SHP77 (cell line): ENCODE measurements at places on chromosomes 4 and X.

- no peak for DNase-seq
Measured at GRCh38 chr4:26864899-26865298, 4.3 kb downstream of the STIM2 start.

- DNase-seq = no peak
Measured at GRCh38 chr4:83267121-83267829, 17.3 kb downstream of the COQ2 start.

DNA sequence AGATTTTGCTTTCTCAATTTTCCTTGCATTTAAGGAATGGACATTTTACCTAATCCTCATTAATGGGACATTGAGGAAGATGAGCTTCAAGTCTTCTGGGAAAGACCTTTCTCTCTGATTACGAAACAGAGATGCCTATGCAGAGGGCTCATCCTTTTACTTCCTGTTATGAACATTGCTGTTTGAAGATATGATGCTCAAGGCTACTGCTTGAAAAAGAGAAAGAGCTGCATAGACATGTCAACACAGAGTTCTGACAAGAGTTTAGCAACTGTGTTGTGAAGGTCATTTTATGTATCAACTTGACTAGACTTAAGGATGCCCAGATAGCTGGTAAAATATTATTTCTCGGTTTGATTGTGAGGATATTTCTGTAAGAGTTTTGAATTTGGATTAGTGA is 13.8 kb upstream of the GNPDA2 start:
- no peak for DNase-seq

- no peak for DNase-seq
Measured at GRCh38 chr4:1517592-1518411, 111.6 kb upstream of the NKX1-1 start.

DNA sequence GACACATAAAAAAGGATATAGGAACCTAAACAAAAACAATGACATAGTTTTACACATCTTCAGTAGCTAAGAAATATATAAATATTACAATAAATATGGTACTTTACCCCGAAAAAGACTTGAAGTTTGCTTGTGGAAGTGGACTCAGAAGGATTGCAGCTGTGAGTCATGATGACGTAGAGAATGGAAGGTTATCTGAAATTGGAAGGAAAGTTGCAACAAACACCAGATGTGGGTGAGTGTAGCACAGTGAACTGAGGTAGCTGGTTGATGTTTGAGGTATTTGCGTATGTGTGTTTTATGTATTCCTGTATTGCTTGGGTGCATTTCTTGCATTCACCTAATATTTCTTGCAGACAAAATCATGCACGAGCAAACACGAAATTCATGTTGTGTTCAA is 113.0 kb downstream of the ARX start:
- no peak for DNase-seq

DNA sequence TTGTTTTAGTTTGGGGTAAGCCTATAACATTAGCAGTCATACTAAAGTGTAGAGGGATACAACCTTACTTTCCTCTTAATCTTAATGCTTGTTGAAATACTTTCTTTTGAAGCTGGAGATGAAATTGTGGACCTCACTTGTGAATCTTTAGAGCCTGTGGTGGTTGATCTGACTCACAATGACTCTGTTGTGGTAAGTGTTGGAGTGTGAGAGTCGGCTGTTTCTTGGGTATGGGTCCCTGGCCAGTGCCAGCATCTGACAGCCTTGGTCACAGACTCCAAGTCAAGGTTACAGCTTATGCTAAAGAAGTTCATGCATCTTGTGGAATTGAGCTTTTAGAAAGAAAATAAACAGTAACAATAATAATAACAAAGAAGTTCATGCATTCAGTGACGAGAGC is 31.6 kb downstream of the RNF4 start:
- no peak for DNase-seq

DNA sequence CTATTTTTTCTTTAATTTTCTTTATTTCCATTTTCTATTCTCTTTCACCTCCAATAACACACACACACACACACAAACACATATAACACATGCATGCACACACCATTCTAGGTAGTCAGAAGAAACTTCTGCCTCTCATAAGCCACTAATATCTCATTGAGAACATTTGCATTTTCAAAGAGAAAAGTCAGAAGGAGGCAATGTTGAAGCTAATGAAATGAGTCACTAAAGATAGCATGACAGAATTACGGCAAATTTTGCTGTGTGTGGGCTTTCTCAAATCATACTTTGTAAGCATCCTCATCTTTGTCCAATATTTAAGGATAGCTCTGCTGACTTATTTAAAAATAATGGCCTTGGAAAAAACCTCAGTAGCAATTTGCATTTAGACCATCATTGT is 291.3 kb downstream of the GUCY2F start:
- DNase-seq = no peak

GRCh38 chrX:1587161-1587560 is 4.2 kb upstream of the AKAP17A start:
- no peak for DNase-seq

DNA sequence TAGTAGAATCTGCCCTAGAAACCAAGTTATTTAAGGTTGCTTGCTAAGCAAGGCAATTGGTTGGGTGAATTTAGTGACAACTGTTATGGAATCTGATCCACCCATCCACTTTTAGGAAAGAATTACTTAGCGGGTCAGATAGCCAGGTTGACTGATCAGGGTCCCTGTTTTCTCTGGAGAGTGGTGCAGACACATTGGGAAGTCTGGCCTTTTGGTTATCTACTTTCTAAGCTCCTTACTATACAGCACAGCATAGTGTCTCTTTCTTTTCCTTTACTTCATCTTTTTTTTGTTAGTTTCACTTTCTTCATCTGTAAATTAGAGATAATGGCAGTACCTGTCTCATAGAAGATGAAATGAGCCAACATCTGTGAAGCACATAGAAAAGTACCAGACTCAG is 7.4 kb downstream of the HERC3 start:
- DNase-seq = no peak

- DNase-seq = no peak
Measured at GRCh38 chr4:95439071-95439470, 109.7 kb downstream of the UNC5C start.

DNA sequence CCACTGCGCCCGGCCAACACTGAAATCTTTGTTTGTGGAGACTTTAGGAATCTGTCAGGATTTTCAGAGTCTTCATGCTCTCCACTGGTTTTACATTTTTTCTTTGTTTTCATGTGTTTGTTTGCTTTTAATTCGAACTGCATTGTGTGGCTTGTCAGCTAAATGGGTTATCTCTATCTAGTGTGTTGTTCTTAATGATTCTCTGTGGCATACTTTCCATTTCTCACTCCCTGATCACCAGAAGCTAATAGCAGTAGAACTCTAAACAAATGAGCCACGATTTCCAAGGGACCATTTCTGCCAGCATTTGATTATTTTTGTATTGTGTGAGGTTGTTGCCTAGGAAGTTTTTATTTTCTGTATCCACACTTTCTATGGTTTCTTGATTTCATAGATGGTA is 352.4 kb downstream of the CAMK2D start:
- DNase-seq = no peak

DNA sequence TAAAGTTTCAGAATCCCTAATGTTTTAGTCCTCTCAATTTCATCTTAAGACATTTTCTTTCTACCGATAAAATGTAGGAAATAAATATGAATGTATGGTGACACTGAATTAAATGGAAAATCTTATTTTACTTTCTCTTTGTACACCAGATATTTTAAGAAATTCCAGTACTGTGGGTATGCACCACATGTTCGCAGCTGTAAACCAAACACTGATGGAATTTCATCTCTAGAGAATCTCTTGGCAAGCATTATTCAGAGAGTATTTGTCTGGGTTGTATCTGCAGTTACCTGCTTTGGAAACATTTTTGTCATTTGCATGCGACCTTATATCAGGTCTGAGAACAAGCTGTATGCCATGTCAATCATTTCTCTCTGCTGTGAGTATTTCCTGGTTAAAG is 26.9 kb downstream of the C4orf46 start:
- DNase-seq = no peak

GRCh38 chrX:148069759-148070503 is 88.8 kb downstream of the FMR1NB start:
- no peak for DNase-seq

DNA sequence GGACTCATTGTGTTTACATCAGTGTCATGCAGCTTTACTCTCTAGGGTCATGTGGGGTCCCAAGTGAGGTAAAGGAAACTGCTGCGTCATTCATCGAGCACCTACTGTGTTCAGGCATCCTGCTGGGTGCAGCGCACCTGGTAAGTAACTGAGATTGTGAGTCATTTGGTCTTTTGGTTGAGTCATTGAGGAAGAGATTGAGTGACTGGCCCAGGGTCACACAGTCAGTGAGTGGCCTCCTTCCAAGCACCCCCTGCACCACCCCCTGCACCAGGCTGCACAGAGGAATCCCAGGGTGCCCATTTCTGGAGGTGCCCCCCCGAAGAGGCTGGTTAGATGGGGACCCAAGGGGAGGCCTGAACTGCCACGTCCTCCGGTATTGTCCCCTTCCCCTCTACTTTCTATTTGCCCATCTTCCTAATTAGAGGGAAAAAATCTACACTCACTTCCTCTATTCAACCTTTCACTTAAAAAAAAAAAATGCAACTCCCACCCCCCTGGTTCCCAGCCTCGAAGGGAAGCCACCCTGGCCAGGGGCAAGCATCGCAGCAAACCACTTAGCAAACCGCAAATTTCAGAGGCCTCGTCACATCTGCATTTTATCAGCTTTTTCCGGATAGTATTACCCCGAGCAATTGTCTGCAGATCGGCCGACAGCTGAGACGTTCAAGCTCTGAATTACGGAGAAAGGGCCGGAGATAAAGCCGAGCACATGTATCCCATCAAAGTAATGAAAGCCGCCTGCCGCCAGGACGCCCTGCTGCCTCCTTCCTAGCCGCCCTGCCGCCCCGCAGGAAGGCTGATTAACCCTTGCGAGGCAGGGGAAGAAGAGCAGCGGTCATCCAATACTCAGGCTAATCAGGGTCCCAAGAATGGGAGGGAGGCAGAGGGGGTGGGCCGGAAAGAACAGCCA is 96.3 kb upstream of the MSX1 start:
- no peak for DNase-seq

DNA sequence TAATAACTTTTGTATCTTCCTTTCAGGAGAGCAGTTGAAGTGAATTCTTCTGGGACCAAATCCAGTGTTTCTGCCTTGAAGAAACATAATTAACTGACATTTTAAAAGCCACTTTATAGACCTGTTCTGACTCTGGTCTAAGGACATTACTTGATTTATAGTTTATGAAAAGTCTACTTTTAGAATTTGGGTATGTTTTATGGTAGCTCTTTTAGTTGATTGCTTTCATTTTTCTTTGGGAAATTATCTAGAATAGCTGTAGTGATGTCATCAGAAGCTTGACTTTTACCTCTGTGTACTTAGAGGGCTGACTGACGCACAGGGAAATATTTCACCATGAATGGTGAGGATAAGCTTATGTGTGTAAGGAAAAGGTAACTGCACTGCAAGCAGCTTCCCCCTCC is 131.8 kb upstream of the LIMCH1 start:
- peak; percentile 15 for DNase-seq

- DNase-seq = no peak
Measured at GRCh38 chr4:184046148-184046547, 141.0 kb downstream of the STOX2 start.

DNA sequence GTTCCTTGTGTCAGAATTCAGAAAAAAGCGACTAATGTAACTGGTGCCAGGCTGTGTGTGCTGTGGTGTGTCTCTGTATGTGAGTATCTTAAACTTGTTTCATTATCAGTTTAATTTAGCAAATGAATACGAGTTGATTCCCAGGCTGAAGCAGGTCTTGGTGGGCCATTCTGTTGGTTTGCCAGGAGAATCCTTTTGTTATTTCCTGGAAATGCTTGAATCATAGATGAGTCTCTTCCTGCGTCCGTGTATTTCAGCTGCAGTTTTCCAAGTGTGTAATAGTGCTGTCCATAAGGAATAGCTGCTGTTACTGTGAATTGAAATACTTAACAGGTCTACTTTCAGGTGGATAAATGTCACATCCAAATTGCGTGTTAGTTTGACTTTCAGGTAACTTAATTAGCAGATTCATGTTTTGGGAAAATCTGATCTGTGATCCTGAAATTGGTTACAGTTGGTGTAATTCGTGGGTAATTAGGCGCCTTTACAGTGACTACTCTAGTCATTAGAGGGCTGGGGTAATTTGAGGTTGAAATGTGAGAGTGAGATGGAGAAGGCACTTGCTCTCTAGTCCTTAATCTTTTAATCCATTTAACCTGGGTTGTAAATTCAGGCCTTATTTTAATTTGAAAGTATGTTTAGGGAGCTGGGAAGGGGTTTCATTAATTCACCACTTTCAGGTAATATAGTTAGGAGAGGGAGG is 23.8 kb downstream of the TMEM131L start:
- DNase-seq = no peak
